ENCODE measurements at places on chromosomes 4 and X. TPM values are rescaled to one million over a fixed set of nuclear protein-coding genes. Genes with fewer than 3 reads are reported as not detected.

Gene SLC2A9
- total RNA-seq = 0.26 TPM

Gene IL13RA2
- 0.57 TPM for total RNA-seq

Gene ZNF330
- 25.8 TPM for total RNA-seq

Gene MAGEA12
- not detected for total RNA-seq

Gene MSANTD1
- total RNA-seq = 1.2 TPM

All from neural crest cell (in vitro differentiated cells).